ENCODE measurements at places on chromosomes 2 and 18.

DNA sequence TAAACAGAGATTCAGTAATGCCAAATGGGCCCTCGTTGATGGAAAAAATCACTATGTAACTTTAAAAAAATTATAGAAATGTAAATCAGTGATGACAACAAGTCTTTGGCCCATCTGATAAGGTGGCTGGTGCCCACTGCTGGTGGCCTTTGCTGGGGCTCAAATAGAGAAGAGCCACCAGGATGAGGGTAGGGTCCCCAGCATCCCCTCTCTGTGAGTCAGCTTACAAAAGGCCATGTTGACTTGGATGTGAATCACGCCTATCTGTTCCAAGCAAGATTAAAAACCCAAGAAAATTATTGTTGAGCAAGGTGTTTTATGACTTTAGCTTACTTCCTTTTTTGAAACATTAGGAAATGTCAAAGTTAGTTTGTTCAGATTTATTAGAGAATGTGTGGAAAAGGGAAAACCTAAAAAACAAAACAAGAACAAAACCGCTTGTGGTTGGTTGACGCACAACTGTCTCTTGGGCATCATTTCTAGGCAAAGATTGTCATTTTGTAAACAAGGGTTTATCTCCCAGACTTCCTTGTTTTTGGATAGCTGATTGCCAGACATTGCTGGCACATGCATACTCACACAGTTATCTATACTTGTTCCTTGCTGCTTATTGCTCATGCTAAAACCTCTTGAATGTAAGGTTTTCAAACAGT lies 53.7 kb upstream of the ZNF396 start:
- DNase-seq: no peak

DNA sequence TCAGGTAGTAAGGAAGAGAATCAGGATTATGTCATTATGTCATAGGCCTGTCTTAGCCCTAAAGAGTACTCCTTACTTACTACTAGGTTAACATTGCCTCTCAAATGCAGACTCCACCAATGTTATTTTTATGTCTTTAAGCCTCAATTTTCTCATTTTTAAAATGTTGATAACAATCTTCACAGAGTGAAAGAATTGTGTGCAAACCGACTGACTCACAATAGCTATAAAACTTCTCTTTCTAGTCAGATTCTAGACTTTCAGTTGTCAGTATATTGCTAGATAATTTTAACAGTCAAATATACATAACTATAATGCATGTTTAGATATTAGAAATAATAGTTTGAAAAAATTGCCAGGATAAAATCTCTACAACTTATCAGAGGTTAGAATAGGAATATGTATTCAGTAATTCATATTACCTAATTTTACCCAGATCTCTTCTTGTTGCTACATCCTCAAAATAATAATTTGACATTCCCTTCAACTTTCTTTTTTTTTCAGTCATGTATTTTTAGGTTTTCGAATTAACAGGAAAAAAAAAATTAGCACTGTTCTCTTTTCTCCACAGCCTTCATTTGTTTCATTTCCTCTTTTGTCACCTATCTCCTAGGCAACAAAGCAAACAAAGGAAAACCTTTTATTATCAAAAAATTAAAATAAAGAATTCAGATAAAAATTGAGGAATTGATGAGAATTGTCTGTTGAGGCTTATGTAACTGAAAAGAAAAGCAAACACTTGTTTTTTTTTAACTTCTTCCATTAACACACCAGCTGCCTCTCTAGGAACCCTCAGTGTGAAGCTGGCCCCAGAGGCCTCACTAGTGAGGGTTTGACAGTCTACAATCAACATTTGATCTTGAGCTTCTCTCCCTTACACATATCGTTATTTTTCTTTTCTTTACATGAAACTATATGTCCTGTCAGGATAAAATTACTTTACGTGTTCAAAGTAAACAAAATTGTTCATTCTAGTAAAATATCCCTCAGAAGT lies 279.0 kb downstream of the CALCRL start:
- DNase-seq: no peak

GRCh38 chr2:88185480-88185879 lies 15.3 kb downstream of the THNSL2 start:
- no peak for DNase-seq

DNA sequence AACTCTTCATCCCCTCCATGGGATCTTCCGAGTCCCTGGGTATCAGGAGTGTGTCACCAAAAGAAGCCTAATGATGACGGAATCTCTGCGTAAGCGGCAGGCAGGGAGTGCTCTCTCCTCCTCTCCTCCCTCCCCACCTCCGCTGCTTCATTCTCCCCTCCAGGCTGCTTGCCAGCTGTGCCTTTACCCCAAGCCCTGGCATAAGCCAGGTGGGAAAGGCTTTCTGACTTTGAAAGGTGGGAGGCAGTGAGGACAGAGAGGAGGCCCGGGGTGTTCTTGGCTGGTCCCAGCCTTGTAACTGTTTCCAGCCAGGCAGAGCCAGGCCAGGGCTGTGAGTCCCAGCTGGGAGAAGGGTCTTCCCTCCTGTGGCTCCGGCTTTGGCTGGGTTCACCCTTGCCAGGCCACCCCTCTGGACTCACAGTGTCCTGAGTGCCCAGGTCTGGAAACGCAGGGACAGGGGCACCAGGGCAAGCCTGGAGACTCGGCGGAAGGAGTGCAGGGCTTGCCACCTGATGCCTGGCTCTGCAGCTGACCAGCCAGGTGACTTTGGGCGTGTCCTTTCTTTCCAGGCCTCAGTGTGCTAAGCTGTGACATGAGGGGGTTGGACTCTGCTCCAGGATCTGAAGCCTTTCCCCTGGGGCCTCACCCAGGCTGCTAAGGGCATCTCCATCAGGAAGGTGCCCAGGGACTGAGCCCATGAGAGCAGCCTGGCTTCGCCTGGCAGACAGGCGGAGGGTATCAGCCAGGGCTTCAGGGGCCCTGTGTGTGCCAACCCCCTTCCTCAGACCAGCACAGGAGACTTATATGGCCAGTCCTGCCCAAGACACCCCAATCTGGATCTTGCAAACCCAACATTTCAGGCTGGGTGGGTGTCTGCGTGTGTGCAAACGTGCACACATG lies 32.7 kb upstream of the HPCAL1 start:
- DNase-seq: no peak
